ENCODE measurements at places on chromosomes 5 and 9. TPM values are rescaled to one million over a fixed set of nuclear protein-coding genes. Genes with fewer than 3 reads are reported as not detected.
A peak's percentile ranks its signal among the peaks of the same experiment; 100 is the strongest.

DNA sequence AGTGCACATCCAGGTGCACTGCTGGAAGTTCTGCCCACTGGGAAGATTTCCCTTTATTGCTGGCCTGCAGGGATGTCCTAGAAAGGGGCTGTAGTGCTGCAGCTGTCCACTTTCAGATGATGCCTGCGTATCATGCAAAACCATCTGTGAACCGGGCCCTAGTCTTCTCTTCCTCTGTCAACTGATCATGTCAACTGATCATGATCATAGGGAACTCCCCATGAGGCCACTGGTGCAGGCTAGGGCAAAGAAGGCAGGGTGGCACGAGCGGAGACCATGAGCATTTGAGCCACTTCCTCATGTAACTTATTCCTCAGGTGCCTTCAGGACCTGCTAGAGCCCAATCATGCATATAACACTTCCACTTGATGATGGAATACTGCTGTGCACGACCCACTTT, 4.5 kb upstream of the HSDL2 start:
- no peak for DNase-seq

DNA sequence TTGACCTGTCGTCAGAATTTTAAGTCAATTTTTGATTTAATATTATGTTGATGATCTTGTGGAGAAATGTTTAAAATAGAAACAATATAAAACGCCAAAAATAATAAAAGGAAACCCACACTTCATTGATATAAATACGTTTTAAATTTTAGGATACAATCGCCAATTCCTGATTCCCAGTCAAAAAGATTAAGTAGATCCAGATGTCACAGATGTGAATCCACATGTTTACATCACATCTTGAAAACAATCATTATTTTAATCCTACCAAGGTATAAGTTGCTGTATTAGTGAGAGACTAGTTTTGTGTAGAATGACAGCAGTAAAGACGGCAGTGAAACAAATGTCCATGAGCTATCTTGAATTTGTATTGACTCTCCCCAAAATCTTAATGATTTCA, 4.9 kb downstream of the TAS2R1 start:
- no peak for DNase-seq

DNA sequence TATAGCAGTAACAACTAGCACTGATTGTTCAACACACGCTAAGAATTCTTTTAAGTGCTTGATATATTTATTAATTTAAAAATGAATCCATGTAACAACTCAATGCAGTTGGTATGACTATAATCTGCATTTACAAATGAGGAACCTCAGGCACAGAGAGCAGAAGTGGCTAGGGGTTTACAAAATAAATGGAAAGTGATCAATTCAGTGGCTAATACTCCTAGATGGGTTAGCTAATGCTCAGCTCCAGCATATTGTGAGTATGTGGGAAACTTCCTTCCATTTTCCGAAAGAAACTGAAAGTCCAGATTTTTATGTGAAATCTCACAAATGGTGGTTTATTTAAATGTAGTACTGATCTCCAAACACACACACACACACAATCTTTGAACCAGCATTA, 128.0 kb downstream of the RFX3 start:
- no peak for DNase-seq

- DNase-seq = peak; percentile 16
Measured at GRCh38 chr9:112925058-112925641, 34.5 kb upstream of the SLC46A2 start.

DNA sequence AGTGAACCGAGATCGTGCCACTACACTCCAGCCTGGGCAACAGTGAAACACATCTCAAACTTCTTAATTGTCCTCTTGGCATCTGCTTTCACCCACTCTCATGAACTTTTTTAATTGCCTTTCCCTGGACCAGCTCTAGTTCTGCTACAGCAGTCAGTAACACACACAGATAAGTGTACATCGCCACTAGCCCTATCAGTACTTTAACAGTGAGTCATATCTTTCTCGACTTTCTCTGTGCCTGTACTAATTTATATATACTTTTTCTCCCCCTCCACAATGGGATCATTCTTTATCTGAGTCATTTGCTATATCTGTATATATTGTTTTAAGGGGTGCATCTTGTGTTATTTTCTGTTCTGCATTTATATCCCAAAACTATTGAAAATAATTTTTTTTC, 6.7 kb downstream of the CDC37L1 start:
- DNase-seq = no peak

The C9orf50 gene
- not detected for total RNA-seq

The TSLP gene
- 3.7 TPM for total RNA-seq

The FAXDC2 gene
- total RNA-seq = not detected

The TMEM8B gene
- 9.1 TPM for total RNA-seq

Measured in activated T-cell treated with anti-CD3 and anti-CD28 coated beads, Interleukin-2, amount 50 U/mL, for 72 hours (primary cell).